Upper lobe of right lung (tissue), 1 donor: ENCODE measurements at places on chromosomes 2 and 18.

- no peak overlapping the region for H3K4me3 ChIP-seq
- no peak for DNase-seq
- H3K27ac ChIP-seq, result no peak overlapping the region
- no peaks in the 10 kb centered on the region for H3K4me1 ChIP-seq
- no peaks in the 10 kb centered on the region for H3K36me3 ChIP-seq
Measured at GRCh38 chr18:25743646-25744151, 346.7 kb downstream of the SS18 start.

DNA sequence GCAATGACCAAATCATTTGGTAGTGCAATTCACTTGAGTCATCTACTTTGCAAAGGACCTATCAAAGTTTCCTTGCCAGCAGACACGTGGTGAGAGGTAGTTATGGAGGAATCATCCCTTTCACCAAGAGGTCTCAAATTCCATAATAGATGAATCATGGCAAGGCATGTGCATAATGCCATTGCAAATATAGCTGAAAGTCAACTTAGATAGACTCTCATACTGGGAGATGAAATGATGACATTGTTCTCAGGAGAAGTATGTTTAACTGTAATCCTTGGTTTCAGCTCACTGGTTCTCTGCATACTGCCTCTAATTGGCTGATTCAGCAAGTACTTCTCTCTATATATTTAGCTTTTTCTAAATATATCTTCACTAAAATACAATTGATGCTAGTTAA is 57.2 kb downstream of the CALCRL start:
- H3K27me3 ChIP-seq, result no peaks in the 10 kb centered on the region
- no peak overlapping the region for H3K27ac ChIP-seq
- H3K4me1 ChIP-seq, result no peaks in the 10 kb centered on the region
- H3K36me3 ChIP-seq, result no peaks in the 10 kb centered on the region

DNA sequence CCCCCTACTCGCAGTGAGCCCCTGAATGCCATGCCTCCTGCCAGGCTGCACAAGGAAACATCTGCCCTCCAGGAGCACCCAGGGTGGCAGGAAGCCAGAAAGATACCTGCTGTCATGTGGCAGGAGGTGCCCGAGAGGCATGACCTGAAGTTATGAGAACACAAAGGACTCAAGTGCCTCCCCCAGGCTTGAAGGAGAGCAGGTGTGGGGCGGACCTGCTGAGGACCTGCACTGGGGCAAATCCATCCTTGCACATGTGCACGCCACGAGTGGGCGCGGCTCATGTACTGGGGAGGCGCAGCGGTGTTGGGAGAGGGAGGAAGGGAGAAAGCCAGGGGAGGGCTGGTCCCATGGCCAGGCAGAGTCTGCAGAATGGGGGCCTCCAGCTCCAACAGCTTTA is 26.9 kb downstream of the SDC1 start:
- no peaks in the 10 kb centered on the region for H3K36me3 ChIP-seq
- H3K27ac ChIP-seq, result peak overlapping the region; percentile 75
- H3K4me1 ChIP-seq, result peaks cover 7% of the 10 kb centered on the region
- no peaks in the 10 kb centered on the region for H3K27me3 ChIP-seq
- DNase-seq, result peak; percentile 93

- no peaks in the 10 kb centered on the region for H3K27me3 ChIP-seq
- no peaks in the 10 kb centered on the region for H3K4me1 ChIP-seq
- H3K4me3 ChIP-seq, result no peak overlapping the region
Measured at GRCh38 chr2:233711312-233712008, 1.2 kb upstream of the UGT1A5 start.

GRCh38 chr18:10511236-10511635 is 14.6 kb upstream of the NAPG start:
- H3K27ac ChIP-seq, result no peak overlapping the region
- no peak for DNase-seq
- H3K4me3 ChIP-seq, result no peak overlapping the region
- H3K4me1 ChIP-seq, result no peaks in the 10 kb centered on the region
- no peaks in the 10 kb centered on the region for H3K27me3 ChIP-seq
- H3K36me3 ChIP-seq, result no peaks in the 10 kb centered on the region

DNA sequence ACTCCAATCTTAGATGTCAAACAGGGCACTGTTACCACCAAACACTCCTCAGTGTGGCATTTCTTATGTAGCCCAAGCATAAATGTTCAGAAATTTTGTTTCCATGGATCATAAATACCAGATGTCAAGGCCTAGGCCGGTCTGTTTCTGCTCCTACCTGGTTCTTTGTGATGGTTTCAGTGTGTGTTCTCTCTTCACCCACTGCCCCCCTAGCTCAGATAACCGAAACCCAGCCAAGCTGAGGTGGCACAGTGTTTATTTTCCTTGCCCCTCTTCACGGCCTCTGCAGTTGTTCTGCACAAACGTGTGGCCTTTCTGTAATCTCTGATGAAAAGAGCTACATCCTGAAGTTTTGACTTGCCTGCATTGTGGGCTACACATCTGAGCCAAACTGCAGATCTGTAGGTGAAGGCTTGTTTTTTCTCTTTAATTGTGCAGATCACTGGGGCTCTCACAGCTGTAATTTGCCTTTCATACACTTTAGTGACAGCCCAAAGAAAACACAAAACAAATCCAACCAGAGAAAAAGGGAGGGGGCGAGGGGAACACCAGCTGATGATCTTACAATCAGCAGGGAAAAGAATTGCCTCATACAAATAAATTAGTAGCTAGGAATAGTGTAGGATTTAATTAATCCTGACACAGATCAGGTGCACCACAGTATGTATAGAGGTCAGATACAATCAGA is 99.1 kb downstream of the NRP2 start:
- no peaks in the 10 kb centered on the region for H3K36me3 ChIP-seq
- no peak overlapping the region for H3K27ac ChIP-seq
- no peak overlapping the region for H3K4me3 ChIP-seq
- no peak for DNase-seq
